BJ (cell line): ENCODE measurements at places on chromosomes 5 and 9. TPM values are rescaled to one million over a fixed set of nuclear protein-coding genes. Genes with fewer than 3 reads are reported as not detected.
A peak's percentile ranks its signal among the peaks of the same experiment; 100 is the strongest.

DNA sequence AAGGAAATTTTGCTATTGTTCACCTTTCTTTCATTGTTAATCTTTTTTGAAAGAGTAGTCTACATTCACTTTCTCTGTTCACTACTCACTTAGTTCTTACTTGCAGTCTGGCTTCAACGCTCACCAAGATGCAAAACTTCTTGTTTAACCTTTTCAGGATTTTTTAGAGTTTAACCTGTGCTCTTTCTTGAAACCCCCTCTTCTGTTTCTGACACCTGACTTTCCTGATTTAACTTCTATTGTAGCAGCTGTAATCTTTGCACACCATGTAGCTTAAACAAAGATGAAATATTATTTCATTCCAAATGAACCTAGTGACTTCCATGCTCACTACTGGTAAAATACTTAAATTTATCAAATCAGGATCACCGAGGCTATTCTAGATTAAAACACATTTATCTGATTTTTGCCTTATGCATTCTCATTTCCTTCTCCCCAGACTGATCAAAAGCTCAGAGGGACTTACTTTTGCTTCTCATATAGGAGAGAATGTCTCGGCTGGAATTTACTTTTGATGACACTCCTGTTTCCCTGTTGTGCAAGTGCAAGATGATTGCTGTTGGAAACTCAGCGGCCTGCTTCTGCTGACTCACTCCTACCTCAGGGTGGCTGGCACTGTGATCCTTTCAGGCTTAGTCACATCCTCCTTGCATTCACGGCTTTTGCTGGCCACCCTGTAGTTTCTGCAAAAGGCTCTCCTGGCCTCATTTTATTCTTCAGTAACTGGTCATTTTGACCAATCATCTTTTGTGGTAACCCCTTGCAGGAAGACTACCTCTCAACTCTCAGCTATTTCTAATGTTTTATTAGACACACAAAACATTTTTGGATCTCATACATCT is 109.3 kb upstream of the IFNE start:
- peak; percentile 92 for DNase-seq

The KIF24 gene
- 1.6 and 1.9 TPM in 2 replicates for polyA plus RNA-seq

DNA sequence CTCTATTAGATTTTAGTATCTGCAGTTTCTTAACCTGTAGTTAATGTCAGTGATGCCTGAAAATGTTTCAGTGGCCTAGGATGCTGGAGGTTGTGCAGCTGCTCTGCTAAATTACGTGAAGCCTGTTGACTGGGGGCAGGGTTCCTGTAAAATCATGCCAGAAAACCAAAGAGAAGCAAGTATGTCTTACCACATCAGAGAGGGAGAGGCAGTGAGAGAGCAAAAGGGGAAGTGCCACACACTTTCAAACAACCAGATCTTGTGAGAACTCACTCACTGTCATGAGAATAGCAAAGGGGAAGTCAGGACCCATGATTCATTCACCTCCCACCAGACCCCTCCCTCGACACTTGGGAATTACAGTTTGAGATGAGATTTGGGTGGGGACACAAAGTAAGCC is 83.9 kb upstream of the CYLC2 start:
- DNase-seq, result no peak

DNA sequence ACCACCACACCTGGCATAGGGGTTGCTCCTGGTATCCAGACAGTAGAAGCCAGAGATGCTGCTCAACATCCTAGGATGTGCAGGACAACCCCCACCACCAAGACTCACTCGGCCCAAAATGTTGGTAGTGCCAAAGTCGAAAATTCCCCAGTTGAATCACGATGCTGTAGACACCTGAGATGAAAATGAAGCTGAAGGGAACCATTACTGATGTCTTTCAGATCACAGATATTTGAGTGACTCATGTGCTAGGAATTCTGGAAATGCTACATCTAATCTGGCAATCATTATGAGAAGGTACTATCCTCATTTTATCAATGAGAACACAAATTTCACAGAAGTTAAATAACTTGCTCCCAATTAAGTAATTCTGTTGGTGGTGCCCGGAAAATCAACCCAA is 21.0 kb upstream of the UBE2QL1 start:
- DNase-seq, result no peak

- no peak for DNase-seq
Observed at GRCh38 chr9:2022560-2022959, 7.4 kb downstream of the SMARCA2 start.

DNA sequence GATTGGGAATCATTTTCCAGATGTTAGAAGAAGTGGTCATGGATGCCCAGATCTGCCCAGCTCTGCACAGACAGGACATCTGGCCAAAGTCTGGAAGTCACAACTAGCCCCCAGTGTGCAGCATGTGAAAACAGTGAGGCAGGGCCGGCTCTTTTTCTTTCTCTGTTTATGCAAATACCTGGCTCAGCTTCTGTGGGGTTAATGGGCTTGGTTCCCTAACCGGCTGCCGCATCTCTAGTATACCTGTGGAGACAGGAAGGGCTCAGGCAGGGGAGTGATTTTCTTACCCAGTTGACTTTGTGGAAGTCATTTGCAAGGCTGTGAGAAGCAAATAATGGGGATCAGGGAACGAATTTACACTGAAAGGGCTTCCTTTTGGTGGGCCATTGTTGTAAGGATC is 254.8 kb upstream of the PANK3 start:
- DNase-seq, result no peak

The OTULINL gene
- 2.6 and 4.1 TPM in 2 replicates for polyA plus RNA-seq

DNA sequence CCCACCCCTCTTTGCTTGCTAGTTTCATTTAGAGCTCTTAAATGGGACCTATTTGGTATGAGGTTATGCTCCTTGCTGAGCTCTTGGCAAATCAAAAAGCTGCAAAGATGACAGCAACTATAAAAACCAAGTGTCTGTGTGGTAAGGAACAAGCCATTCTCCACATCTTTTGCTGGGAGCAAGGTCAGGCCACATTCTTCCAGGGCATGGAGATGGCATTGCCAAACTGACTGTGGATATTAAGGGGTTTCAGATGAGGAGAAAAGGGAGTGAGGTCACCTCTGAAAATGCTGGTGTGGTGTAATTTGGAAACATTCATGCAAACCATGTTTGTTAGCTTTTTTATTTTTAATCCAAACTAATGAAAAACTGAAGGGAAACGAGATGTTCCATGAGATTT is 218.8 kb upstream of the IL12B start:
- no peak for DNase-seq

- no peak for DNase-seq
Observed at GRCh38 chr5:167361795-167362194, 929.6 kb upstream of the WWC1 start.

The SETD9 gene
- 2.8 and 9.7 TPM in 2 replicates for polyA plus RNA-seq

DNA sequence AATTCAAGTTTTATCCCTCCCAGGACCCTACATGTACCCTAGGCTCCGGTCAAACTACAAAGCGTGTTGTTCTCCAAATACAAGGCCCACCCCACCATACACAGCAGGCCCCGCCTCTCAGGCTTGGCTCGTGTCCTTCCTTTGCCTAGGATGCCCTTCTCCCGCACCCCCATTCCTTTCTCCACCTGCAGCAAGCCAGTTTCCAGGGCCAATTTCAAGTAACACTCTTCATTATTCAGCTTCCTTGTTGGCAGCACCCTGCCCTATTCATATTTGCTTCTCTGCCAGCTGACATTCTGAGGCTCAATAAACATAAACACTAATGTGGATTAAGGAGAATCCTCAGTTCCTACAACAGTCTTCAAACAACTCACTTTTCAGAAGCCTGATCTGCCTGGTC is 31.7 kb downstream of the EPB41L4B start:
- no peak for DNase-seq

DNA sequence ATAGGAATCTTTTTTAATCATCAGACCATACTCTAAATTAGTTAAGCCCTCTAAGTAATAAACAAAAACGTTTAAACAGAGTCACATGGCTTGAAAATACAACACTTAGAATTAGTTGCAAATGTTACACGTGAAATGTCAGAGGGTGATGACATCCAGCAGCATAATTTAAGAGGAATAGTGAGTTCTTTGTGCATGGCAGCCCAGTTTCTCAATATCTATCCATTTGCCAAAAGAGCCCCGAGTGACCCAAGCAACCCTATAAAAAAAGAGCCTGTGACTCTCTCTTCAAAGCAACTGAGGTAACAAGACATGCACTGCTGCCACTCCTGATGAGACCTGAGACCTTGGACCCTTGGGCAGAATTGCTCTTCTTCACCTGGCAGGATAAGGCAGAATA is 96.9 kb upstream of the RASA1 start:
- no peak for DNase-seq

DNA sequence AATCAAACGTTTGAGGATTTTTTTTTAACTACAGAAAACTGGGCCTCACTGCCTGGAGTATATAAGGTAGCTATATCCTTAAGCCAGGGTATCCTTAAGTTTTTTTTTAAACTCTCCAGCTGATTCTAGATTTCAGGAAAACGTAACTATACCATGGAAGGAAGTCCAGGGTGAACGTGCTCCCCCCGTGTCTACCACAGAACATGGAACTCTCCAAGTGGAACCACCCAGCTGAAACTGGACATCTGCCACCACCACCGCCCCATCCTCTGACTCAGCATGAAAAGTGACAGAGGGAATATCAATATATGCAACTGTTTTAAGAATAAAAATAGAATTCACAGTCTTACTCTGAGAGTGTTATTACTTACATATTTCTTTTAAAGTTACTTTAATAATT is 61.3 kb downstream of the DROSHA start:
- no peak for DNase-seq

DNA sequence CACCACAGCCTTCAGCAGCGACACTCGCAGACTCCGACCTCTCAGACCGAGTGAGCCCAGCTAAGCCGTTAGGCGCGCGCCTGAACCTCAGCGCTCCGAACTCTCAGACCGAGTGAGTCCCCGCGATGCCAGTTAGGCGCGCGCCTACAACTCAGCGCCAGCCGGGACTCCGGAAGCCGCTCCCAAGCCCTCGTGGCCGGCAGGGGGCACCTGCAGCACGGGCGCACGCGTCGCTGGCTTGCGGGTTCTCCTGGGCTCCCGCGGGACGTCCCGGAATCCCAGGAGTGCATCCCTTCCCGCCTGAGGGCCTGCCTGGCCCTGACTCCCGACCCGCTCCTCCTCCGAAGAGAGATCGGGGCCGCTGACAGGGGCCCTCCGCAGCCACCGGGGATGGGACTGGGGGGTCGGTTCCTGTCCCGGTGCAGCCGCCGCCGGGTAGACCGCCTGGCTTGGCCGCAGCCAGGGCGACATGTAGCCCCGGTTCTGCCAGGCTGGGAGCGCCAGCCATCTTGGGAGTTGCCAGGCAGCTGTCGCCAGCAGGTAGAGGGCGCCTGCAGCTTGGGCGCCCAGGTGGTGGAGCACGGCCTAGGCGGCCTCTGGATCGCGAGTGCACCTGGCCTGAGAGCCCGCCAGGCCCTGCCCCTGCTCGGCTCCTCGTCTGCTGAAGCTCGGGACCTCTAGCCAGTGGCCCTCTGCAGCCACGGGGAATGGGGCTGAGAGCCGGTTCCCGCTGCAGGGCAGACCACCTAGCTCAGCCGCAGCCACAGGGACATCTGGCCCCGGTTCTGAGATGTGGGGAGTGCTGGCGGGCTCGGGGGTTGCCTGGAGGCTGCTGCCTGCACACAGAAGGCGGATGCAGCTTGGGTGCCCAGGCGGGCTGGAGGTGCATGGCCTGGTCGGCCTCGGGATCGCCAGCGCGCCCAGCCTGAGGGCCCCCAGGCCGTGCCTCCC is at the start of gene ANKRD18A:
TSS of gene ANKRD18A (minus strand) at position 114 of the 951 bp plus-strand sequence. CDS start 311 bp downstream, outside the sequence.
- DNase-seq, result no peak

The MLANA gene
- polyA plus RNA-seq, result not detected in 2 replicates

- DNase-seq, result no peak
Observed at GRCh38 chr9:88809355-88810161, 181.7 kb upstream of the S1PR3 start.

DNA sequence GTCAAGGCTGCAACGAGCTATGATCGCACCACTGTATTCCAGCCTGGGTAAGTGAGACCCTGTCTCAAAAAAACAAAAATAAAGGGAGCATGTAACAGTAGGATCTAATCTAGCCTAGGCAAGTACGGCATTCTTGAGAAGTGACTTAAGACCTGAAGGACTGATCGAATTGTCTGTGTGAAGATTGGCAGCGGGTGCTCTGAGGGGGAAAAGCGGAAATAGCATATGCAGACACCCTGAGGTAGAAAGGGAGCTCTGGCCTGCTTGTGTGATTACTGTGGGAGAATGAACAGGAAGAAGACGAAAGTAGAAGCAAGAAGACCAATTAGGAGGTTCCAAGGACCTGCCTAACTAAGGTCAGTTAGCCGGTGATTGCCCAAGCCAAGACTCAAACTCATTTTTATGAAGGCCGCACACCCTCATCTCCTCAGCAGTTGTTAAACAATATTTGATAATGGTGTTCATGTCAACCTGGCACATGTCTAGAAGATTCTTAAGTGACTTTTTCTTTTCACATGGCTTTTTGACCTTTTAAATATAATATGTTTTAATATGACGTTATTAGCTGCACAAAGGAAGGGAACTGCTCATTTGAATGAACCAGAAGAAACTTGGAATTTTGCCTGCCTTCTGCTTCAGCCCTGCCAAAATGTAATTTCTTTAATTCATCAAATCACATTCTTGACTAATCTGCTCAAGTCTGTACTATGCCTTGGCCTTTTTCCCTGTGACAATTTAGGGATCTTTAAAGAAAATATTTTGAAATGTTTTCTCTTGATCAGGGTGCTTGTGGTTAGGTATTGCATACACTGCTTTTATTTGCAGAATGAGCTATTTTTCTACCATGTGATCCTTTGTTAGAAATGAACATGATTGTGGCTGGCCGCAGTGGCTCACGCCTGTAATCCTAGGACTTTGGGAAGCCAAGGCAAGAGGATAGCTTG is 289.2 kb upstream of the DMRT1 start:
- DNase-seq, result no peak

DNA sequence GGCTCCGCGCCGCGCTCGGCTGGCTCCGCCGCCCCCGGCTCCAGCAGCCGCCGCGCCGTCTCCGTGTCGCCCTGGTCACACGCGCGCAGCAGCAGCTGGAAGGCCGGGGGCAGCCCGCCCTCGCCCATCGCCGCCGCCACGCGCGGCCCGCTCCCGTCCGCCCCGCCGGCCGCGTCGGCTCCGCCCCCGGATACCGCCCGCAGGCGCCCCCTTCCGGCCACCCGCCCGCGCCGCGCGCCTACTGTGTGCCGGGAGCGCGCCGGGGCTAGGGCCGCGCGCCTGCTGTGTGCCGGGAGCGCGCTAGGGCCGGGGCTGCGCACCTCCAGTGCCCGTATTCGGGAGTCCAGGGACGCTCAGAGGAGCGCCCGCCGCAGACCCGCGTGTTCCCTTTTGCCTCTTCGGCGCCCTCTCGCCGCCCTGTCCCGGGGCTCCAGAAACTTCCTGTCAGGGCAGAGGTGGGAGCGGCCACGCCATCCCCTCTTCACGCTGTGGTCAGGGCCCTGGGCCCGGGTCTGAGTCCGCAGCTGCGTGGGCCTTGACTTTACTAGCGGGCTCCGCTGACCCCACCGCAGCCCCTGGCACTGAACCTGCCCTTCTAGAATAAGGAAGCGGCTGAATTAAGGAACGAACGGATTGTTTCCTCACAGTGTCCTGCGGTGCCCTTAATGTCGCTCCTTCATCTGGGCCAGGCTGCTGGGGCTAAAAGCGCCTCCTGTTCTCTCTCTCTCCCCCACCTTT is at the start of gene ANKS6:
TSS of gene ANKS6 (minus strand) at position 192 of the 738 bp plus-strand sequence. CDS start at position 128, 64 bp downstream.
- no peak for DNase-seq
